ENCODE measurements at places on chromosomes 16 and 17.

GRCh38 chr16:48438414-48438813, 53.2 kb upstream of the SIAH1 start:
- DNase-seq: no peak

DNA sequence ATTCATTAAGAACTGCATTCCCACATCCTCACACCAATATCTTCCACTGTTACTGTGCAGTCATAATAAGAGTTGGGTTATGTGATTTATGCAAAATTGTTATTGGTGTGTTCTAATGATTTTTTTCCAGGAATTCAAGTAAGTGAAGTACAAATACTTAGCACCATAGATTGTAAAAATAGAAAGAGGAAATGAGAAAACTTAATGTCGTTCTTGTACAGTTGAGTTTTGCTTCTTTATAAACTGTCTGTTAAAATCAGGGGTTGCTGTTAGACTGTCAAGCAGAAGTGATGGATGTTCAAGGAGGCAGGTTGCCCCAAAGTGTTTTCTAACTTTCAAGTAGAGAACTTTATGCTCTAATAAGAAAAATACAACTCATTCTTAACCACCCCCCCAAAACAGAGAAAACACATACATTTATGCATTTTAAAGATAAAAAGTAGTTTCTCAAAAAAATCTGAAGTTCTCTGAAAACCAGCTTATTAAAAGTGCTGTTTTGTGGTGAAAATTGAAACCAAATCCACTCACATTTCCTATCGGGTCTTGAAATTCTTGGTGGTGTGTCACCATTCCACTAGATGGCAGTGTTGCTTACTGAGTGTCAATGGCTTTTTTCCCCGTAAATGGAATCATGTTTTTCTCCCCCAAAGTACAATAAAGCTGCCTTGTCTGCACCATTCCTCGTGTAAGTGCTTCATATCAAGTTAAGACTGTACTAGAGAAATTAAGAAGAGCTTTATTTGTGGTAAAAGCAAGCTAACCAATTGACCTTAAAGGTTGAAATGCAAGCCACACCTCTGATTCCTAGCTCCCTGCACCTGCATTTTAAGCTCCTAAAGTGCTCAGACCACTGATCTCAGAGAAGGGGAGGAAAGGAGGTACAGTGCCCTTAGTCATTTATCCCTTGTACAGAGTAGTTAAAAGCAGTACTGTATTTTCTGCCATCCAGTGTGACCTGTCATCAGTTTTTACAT, 4.7 kb upstream of the IGSF6 start:
- peak; percentile 58 for DNase-seq

GRCh38 chr17:62892061-62892675, 73.9 kb upstream of the TANC2 start:
- no peak for DNase-seq

- DNase-seq: peak; percentile 68
Measured at GRCh38 chr16:87698676-87699199, 67.0 kb downstream of the KLHDC4 start.

DNA sequence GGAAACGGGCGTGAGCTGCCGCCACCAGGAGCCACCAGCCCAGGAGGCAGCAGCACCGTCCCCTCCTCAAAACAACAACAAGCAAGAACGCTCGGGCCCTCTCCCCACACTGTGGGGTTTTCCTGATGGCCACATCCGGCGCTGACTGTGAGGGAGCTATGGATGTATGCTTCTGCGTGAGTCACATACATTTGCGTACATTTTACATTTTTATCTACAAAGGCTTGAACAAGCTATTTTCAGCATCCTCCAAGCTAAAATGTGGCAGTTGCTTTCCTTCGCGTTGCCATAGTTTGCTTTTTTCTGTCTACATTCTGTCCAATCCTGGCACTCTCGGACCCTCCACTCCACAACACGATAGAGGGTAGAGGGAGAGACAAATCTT, 2.0 kb upstream of the ABR start:
- no peak for DNase-seq

GRCh38 chr16:28304214-28304613, 11.9 kb downstream of the SBK1 start:
- DNase-seq: no peak

- DNase-seq: no peak
Measured at GRCh38 chr17:82445542-82445941, 5.0 kb downstream of the CYBC1 start.

GRCh38 chr16:25256695-25257469, 763 bp downstream of the ZKSCAN2 start:
- no peak for DNase-seq

- DNase-seq: peak; percentile 17
Measured at GRCh38 chr17:12180644-12181261, 160.1 kb downstream of the MAP2K4 start.

DNA sequence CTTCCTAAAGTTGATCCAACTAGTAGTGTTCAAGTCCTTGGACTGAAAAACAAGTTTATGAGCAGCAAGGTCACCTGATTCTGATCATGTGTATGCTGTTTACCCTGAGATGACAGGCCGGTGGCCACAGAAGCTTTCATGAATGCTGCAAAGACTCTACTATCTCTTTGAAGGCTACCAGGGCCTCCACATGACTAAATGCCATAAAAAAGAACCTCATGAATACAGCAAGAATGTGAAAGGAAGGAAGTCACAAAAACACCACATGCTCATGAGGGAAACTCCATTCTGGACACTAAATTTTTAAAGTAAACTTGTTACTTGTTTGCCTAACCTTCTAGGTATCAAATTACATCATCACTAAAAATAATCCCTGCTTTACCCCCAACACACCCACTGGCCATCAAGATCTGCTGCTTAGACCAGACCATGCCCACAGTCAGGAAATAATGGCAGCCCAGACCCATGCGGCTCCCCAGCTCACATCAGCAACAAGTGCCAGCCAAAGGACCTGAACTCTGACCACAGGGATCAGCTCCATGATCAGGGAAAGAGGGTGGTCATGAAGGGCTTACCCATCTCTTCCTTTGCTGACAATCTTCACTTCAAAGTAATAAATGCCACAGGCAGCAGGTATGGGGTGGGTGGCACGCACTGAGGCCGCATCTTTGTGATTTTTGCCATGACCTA, 1.4 kb downstream of the RANBP10 start:
- no peak for DNase-seq

GRCh38 chr16:1428511-1428910, 2.4 kb upstream of the PERCC1 start:
- peak; percentile 79 for DNase-seq

- no peak for DNase-seq
Measured at GRCh38 chr17:80615376-80615775, 70.7 kb downstream of the RPTOR start.

Measured in GM19239 (cell line).